ENCODE measurements at places on chromosomes 5 and 9.

GRCh38 chr9:16310278-16311110, 560.0 kb downstream of the BNC2 start:
- no peak for DNase-seq

- no peak for DNase-seq
Observed at GRCh38 chr5:159319363-159319762, 10.9 kb downstream of the IL12B start.

DNA sequence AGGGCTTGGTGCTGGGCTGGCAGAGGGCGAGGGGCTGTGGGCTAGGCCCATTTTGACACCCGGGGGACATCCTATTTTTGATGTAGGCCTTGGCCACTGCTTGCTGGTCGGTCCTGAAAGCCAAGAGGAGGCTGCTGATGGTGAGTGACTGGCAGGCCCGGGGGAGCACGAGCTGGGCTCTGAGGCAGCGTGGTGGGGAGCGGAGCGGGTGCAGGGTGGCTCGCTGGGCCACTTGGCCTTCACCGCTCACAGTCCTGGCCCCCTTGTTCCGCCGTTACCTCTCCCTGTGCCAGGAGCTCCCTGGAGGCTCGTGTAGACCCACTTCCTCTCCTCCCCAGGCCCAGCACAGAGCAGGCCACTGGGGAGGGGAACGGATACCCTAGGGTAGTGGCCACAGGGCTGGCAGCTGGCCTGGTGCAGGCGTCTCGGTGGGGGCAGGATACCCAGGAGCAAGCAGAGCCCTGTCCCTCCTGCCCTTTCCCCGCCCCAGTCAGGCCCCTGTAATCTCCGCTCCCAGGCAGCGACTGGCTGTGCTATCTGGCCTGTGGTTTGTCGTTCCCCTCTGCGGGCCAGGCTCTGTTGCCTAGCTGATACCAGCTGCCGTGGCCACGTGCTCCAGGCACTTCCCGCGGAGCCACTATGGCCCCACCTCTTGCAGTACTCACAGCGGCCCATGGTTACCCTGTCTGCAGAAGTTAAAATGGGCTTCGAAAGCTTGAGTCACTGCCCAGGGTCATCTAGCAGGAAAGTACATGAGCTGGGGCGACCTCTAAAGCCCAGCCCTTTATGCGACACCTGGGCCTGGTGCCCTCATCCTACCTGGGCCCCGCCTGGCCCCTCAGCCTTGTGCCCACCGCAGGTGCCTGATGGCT, 11.7 kb upstream of the DOLPP1 start:
- peak; percentile 37 for DNase-seq

DNA sequence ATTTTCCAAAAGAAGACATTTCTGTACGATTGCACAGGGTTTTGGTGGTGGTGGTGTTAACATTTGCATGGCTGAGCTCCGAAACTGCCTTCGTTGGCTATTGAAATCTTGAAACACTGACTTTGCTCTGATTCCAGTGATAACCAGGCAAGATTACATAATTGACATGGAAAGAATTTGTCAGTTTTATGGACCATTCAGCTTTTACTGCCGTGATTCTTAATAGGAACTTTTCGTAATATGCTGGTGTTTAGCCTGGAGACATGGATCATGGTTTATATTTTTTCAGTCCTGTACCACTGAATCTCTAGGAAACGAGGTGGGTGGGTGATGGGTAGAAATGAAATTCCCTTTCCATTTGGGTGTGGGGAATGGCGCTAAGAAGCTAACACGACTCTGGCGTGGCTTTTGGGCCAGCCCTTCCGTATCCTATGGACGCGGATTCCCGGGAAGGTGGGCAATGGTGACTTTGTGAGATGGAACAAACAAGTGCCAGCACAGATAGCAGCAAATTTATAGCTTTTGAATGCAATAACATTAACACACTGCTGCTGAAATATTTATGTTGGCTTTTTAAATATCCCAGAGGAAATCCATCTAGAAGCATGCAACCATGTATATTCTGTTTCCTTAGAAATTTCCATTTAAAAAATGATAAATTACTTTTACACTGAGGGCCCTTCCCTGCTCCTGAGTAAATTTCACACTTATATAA, 36.8 kb downstream of the LIX1 start:
- DNase-seq: no peak

DNA sequence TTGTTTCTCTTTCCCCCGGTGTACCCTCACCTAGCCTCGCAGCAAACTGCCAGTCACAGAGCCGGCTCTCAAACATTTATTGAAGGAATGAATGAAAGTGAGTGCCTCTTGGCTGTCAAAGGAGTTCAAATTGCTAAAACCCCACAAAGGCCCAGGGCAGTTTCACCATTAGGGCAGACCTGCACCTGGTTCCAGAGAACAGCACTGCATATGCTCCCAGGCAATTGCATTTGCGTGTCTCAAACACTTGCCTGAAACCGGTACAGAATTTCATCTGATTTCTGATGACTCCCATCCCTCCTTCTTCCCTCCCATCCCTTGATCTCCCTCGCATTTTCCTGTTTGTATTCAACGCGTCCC, 165.6 kb upstream of the ZNF462 start:
- no peak for DNase-seq

DNA sequence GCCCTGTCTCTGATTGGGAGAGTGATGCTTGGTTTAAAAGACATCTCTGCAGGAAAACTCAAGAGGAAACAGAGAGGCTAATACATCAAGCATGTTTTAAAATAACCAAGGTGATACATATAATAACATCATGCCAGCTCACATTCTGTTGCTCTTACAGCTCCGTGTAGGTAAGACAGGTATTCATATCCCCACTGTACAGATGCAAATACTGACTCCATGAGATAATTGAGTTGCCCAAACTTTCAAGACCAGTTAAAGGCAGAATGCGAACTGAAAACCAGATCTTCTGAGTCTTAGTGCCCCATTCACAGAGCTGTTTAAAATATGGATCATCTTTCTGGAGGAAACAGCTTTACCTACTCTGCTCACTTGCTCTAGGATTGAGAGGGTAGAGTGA, 214.0 kb downstream of the PIK3R1 start:
- no peak for DNase-seq

DNA sequence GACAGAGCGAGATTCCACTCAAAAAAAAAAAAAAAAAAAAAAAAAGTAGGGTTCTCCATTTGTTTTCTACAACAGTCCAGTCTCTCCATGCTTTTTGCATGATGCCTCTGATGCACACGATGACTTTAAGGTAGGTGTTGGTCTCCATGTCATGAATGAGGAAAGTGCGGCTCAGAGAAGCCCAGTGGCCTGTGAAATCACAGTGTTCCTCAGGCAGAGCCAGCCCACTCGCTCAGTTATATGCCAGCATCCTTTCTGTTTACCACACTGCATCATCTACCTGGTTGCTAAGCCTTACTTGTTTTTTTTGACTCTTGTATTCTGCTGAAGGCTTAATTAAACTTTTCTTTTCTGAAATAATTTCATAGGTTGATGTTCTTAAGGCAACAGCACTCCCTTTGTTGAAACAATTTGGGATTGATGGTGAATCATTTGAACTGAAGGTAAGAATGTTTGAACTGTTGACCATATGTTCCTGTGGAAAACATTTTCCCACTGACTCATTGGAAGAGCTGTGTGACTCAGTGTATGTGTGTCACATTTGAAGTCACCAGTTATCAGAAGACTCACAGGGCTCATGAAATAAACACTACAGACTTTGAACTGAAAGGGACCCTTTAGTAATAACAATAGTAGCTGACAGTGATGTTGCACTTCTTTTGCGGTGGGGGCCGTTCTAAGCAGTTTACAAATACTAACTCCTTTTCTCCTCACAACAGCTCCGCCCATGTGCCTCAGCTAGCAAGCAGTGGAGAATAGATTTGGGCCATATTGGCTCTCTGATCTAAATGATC, 40.2 kb downstream of the RCL1 start:
- DNase-seq: no peak

GRCh38 chr9:14173713-14174112, 140.2 kb downstream of the NFIB start:
- no peak for DNase-seq

DNA sequence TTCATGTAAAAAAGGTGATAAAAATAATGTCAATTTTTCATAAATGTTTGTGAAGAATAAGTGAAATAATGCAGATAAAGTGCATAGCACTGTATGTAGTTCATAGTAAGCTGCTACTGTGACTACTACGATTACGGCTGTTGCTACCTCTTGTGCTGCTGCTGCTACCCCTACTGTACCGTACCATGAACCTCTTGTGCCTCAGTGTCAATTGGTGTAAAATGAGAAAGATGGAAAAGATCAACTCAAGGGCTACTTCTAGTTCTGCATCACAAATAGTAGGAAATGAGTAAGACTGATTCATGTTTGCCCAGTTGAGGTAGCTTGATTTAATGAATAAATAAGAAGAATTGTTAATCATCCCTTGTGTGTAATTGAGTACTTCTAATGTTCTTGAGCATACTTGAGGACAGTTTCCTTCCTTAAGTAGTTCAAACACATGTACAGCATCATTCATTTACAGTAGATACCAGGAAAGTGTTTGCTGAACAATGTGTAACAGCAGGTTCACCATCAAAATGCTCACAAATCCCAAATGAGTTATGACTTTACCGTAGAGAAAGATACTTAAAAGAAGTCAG, 200.0 kb upstream of the ATP10B start:
- no peak for DNase-seq

DNA sequence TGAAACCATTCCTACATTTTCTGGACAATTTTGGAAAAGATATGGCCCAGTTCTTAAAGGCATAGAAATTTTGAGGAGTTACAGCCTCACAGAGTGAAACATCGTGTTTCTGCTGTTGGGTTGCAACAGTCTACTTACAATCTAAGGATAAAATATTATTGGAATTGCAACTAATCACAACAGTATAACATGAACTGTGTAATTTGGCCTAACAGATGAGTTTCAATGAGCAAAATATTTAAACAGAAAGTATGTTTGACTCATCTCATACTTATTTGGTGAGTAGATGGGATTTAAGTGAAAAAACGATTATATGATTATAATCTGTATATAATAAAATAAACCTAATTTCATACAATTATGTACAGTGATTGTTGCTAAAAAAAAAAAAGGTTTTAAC, 1061.8 kb downstream of the CDH12 start:
- DNase-seq: no peak

DNA sequence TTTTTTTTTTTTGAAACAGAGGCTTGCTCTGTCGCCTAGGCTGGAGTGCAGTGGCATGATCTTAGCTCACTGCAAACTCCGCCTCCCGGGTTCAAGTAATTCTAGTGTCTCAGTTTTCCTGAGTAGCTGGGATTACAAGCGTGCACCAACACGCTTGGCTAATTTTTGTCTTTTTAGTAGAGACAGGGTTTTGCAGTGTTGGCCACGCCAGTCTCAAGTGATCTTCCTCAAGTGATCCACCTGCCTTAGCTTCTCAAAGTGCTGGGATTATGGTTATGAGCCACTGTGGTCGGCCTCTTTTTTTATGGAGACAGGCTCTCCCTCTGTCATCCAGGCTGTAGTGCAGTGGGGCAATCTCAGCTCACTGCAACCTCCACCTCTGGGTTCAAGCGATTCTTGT, 82.9 kb downstream of the RAB24 start:
- no peak for DNase-seq

DNA sequence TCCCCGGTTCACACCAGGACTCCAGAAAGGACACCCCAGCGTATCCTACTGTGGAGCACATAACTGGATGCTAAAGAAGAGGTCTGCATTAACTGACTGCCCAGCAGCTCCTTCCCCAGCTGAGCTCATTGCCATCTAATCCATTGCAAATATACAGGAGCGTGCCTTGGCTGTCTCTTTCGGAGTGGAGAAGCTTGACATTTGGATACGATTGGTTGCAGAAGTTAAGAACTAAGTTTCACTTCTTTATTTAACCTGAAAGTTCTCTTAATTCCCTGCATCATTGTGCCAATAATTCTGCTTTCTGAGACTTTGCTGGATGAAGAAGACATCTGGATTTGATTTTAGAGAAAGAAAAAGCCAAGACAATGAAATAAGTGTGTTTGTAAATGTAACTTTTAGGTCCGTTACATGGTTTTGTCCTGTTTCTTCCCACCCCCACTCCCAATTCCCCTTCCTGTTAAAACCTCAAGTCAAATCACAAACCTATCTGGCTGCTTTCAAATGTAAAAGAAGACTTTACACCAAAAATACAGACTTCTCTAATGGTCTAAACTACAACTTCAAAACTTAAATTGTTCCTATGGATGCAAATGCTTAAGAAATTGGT, 33.9 kb downstream of the TAS2R1 start:
- no peak for DNase-seq

- peak; percentile 65 for DNase-seq
Observed at GRCh38 chr9:93155716-93156474, 21.8 kb upstream of the NINJ1 start.

DNA sequence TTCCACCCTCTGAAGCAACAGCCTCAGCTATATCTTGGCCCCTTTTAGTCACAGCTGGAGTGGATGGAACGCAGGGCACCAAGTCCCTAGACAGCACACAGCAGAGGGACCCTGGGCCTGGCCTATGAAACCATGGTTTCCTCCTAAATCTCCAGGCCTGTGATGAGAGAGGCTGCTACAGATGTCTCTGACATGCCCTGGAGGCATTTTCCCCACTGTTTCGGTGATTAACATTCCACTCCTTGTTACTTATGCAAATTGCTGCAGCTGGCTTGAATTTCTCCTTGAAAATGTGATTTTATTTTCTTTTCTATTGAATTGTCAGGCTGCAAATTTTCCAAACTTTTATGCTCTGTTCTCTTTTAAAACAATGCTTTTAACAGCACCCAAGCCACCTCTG, 384.8 kb downstream of the PRR16 start:
- DNase-seq: no peak

DNA sequence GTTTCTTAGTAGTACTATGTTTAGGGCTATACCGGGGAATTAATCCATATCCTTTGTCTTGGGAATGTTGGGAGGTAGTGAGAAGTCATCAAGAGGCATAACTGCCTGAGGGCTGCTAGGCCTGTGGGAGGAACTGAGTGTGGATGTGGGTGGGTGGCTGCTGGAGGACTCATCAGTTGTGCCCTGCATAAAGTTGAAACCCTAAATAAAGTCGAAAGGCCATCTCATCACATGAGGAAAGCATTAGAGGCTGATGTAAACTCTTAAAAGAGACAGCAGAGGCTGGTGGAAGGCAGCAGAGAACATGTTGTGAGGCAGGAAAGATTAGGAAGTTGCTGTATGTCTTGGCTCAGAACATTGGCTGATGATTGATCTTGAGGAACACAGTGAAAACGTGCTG, 143.8 kb downstream of the MAST4 start:
- DNase-seq: no peak

GRCh38 chr9:121861501-121862180, 210.2 kb downstream of the DAB2IP start:
- DNase-seq: no peak

DNA sequence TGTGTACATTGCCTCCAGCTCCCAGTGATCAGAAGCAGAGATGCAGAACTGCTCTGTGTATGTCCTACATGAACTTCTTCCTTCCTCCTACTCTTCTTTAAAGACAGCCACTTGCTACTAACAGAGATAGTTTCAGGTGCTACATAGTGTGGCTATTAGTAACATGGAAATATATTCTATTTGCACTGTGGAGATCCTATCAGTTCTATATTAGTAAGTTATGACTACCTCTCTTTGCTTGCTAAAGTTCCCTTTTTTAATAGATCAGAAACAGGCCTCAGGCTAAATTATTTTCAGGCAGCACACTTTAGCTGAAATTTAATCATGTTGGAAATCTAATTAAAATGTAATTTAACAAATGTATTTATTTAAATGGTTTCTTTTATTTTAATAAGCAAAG, 64.4 kb upstream of the TNFSF8 start:
- no peak for DNase-seq
